CD4-positive, alpha-beta T cell treated with Interferon gamma for 1 hour (primary cell): ENCODE measurements at places on chromosomes 2 and 18.

DNA sequence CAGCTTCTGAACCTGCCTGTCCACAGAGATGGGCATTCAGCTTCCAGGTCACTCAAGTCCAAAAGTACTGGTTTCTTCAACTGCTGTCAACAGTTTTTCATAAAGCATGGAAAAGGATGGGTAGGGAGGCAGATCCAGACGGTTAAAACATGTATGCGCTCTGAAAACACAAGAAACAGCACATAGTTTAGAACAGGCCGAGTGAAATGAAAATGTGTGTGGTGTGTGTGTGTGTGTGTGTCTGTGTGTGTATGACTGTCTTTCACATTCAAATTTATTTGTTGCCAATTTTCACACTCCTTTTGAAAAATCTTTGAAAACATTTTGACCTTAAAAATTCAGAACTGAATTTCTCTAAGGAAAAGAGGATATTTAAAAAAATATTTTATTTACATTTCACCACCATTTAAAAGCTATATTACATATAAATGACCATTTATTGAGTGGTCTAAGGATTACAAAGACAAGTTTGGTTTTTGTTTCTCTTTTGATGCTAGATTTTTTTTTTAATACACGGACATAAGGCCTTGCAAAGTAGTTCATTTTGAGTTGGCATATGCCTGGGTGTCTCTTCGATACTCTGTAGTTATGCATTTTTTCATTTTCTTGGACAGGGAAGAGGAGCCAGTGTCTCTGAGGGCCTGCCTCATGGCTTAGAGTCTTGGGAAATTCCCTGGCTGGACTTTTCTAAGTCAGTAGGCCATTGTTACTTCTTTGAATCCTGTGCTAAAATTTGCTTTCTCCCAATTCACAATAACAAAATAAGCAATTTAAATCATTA lies 30.0 kb upstream of the STK17B start:
- no peak for DNase-seq

- no peak for DNase-seq
These were observed 20.3 kb upstream of the KIDINS220 start for GRCh38 chr2:8857709-8858108.

DNA sequence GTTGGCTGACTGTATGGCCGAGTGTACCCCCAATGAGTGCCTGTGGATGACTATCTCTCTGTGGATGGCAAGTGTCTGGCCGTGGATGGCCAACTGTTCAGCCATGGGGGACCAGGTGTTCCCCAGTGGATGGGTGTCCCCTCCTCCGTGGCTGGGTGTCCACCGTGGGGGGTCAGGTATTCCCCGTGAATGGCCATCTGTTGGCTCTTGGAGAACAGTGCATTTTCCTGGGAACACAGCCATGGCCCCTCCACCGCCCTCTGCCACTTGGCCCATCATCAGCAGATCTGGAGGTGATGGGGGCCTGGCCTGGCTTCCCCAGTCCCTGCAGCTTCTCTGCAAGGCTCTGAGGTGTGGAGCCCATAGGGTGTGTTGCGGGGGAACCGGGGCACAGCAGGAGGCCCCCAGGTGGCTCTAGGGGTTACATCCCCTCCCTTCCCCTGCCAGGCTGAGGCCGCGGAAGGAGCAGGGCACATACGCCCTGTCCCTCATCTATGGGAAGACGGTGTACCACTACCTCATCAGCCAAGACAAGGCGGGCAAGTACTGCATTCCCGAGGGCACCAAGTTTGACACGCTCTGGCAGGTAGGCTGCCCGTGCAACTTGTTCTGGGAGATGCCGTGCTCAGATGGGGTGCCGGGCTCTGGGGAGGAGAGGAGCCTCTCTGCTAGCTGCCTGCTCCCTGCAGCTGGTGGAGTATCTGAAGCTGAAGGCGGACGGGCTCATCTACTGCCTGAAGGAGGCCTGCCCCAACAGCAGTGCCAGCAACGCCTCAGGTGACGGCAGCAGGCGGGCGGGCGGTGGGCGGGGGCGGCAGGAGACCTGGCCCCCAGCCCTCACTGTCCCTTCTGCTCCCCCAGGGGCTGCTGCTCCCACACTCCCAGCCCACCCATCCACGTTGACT lies 19.3 kb downstream of the ZAP70 start:
- DNase-seq, result no peak

DNA sequence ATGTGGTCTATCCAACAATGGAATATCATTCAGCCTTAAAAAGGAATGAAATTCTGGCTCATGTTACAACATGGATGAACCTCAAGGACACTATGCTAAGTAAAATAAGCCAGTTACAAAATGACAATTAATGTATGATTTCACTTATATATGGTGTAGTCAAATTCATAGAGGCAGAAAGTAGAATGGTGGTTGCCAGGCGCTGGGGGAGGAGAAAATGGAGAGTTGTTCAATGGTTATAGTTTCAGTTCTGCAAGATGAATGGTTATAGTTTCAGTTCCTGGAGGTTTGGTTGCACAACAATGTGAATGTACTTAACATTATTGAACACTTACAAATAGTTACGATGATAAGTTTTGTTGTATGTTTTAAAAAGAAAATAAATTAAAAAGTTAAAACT lies 79.2 kb upstream of the IL1R2 start:
- DNase-seq, result peak; percentile 6

GRCh38 chr2:169980001-169980400 lies 152.7 kb downstream of the UBR3 start:
- DNase-seq, result no peak

DNA sequence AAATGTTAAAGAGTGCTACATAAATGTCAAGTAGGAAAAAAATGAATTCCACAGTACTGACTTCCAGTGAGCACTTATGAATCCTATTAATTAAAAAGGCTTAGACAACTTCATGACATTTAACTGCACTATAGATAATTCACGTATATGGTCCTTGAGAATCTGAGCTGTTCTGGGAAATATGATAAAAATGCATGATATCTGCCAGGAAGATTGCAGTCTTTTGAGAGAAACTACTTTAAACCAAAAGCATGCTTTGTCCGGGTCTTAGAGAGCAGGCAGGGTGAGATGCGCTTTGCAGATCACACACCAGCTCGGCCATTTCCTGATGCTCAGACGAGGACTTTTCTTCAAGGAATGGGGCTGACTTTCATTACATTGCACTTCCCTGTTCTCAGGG lies 42.6 kb downstream of the CMPK2 start:
- no peak for DNase-seq

DNA sequence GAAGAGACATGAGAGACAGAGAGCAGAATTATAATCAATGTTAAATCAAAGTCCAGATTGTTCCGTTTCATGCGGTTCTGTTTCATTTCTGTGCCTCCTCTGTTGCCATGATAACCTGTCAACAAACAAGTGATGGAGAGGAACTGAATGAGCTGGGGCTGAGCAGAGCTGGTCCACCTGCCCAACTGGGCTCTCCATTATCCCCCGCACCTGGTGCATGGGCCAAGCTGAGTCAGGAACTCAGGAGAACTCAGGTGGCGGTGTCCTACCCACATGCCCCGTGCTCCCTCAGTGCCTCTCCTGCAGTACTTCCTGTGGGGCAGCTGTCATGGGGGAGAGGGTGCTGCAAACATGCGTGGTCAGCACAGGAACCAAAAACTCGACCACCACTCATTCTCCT lies 178.8 kb downstream of the TTC32 start:
- no peak for DNase-seq

DNA sequence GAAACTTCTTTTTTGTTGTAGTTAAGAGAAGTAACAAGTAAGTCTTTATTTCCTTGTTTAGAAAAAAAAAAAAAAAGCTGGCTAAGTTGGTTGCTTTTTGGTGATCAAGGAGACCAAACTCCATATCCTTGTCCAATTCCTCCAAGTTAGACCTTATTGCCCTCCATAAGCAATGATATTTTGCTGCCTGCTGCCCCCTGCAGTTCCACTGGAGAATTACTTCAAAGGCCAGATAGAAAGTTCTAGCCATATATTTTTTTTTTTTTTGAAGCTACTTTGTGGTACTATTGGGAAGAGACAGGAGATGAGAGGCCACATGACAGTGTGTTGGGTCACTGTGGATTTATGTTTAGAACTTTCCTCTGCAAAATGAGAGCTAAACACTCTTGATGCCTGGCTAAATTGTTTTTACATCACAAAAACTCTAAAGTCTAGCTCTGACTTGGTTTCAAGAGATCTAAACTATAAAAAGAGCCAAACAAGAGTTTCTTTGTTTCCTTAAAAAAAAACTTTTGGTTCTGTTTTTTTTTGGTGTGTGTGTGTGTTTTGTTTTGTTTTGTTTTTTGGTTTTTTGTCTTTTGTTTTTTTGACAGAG lies 80.7 kb upstream of the RASGRP3 start:
- peak; percentile 15 for DNase-seq

DNA sequence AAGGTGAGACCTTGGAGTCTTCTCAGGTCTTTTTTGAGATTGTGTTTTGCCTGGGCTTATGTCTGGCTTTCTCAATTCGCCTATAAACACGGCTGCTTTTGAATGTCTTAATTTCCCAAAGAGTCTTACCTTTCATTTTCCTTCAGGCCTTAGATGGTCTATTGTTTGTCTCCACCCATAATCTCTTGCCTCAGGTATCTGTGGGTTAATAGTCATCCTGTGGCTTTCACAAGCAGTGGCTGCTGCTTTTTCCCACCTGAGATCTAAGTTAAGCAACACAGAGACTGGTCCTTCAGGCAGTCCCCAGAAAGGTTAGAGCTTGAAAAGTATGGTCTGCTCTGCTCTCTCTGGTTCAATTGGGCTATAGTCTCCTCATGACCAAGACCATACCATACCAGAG lies 275.3 kb downstream of the INSIG2 start:
- DNase-seq, result no peak

DNA sequence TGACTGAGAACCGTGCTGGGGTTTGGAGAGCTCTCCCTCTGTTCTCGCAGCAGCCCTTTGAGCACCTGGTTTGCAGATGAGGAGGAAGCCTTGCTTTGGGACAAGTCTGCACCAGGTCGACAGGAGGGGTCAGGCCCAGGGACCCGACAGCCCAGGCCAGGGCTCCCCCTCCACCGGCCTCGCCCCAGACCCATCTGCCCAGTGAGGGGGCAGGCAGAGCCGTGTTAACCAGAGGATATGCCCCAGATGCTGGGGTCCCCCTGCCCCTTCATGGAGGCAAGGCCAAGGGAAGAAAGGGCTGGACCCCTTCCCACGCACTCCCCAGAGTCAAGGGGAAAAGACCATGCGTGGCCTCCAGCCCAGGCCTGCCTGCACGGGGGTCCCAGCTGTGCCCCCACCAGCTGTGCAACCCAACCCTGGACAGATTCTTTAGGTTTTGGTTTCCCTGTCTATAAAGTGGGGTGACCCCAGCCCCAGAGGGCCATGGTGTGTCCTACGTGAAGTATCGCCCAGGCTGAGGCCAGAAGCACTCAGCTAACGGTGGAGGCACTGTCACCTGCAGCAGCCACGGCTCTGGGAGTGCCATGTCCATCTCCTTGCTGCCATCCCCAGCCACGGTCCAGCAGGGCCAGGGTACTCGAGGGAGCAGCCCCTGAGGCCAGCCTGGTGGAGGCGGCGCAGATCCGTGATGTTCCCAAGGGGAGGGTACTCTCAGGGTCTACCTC lies 4.8 kb upstream of the SNED1 start:
- DNase-seq, result no peak

DNA sequence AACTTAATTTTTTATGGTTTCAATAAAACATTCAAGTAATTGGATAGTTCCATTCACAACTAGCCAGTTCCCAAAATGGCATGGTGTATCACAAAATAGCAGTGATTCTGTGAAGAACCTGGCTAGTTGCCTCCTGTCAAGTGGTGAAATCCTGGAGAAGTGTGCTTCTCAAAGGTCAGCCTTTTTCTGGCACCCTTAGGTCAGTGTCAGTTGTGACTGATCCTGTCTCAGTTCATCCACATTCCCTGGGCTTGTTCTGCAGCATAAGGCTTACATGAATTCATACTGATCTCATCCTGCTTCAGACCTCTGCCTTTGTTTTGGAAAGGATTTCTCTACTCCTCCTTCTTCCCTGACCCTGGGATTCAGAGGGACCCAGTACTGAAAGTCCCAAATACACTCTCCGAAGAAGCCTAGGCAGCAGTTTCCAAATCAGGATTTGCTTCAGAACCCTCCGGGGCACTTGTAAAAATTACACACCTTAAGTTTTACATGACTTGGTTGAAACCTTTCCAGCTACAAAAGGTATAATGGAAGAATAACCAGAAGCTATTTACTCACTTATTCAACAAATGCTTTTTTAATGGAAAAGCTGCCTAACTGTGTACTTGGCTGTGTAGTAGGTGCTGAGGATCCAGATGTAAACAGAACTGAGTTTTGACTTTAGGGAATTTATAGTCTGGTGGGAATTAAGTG lies 11.0 kb downstream of the MAP3K20 start:
- DNase-seq, result no peak

DNA sequence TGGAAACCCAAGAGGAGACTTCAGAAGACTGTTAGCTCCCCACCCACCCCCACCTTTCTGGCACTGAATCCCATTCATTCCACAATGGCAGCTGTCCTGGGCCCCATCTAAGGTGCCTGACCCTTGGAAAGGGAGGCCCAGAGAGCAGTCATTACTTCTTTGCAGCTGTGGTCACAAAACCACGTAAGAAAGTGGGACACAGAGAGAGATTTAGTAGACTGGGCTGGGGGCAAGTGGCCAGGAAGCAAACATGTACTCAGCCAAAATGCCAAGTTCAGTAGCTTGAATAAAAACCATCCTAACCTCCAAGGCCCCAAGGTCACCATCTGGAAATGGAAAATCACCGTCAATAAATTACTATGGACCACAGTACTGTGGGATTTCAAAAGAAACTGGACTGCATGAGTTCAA lies 381.4 kb downstream of the TNS1 start:
- no peak for DNase-seq

DNA sequence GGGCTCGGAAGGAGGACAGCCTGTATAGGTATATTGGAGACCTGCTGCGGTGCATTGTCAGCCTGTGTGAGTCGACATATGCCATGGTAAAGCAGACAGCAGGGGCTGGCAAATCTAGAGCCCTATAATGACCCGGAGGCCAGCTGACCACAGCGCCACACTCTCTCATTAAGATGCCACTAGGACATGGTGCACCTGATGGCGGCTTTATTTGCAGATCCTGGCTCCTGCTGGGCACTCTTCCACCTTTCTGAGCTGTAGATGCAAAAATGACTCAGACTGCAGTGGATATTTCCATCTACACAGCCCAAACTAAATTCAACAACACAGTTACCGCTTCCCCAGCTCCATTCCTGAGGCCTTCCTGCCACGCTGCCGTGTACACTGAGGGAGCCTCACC lies 389.9 kb downstream of the TNS1 start:
- no peak for DNase-seq

DNA sequence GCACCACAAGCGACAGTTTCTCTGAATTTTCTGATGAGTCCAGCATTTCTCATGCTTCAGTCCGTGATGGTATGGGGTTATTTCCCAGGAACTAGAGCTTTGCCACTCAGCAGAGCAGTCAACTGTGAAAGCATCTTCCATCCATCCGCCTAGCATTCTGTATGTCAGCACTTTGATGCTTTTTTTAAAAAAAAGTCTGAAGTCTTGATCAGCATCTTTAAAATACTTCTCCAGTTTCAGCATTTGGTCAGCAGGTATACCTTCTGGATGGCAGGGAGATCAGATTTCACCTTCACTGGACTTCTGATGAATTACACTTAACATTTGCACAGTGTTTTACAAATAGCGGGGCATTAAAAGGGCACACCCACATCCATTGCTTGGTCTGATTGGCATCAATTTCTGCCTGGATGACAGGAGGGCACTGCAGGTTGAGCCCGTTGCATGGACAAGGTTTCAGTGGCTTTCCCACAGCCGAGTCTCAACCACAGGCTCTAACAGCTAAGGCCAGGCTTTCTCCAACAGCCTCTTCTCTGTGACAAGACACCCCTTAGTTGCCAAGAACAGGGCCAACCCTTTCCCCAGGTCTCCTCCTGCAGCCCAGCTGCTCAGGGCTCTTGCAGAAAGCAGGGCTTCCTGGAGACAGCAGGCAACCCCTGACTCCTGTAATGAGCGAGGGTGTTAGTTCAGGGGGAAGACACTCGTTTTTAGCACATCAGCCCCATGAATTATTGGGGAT lies 54.0 kb downstream of the EMILIN2 start:
- no peak for DNase-seq
